ENCODE measurements at places on chromosomes 2 and 18.

- no peaks in the 10 kb centered on the region for H3K27me3 ChIP-seq
- H3K27ac ChIP-seq, result no peak overlapping the region
- no peaks in the 10 kb centered on the region for H3K4me1 ChIP-seq
- no peak for DNase-seq
Measured at GRCh38 chr2:163602196-163602595, 133.6 kb downstream of the FIGN start.

- no peak overlapping the region for H3K27ac ChIP-seq
- H3K4me1 ChIP-seq, result peaks cover 24% of the 10 kb centered on the region
- no peaks in the 10 kb centered on the region for H3K36me3 ChIP-seq
Measured at GRCh38 chr2:169768262-169768995, 30.2 kb upstream of the SSB start.

DNA sequence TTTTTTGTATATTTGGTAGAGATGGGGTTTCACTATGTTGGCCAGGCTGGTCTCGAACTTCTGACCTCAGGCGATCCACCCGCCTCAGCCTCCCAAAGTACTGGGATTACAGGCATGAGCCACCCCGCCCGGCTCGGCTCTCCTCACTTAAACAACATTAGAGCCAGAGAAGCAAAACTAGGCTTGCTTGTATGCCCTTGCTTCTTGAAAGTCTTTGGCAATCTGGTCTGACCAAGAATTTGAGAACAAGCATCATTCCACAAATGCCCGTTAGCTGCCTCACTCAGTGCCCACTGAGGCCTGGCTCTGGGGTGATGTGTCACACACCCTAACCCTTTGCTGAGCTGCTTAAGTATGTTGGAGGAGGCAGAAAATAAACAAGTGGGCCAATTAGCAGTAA, 33.5 kb downstream of the SOWAHC start:
- H3K4me3 ChIP-seq, result no peak overlapping the region
- H3K36me3 ChIP-seq, result no peaks in the 10 kb centered on the region
- DNase-seq, result no peak
- peaks cover 14% of the 10 kb centered on the region for H3K4me1 ChIP-seq
- no peak overlapping the region for H3K27ac ChIP-seq
- no peaks in the 10 kb centered on the region for H3K27me3 ChIP-seq

GRCh38 chr18:73407506-73407905, 539.7 kb upstream of the NETO1 start:
- no peak overlapping the region for H3K27ac ChIP-seq
- no peak for DNase-seq
- no peaks in the 10 kb centered on the region for H3K4me1 ChIP-seq
- H3K27me3 ChIP-seq, result no peaks in the 10 kb centered on the region

- no peaks in the 10 kb centered on the region for H3K36me3 ChIP-seq
- no peak overlapping the region for H3K27ac ChIP-seq
- no peak for DNase-seq
- no peaks in the 10 kb centered on the region for H3K4me1 ChIP-seq
- no peak overlapping the region for H3K4me3 ChIP-seq
Measured at GRCh38 chr2:199509403-199509802, 51.7 kb upstream of the SATB2 start.

Measured in esophagus squamous epithelium (tissue), 5 donors.